T-helper 9 cell (primary cell): ENCODE measurements at places on chromosomes 4 and X.

- no peak for DNase-seq
Measured at GRCh38 chrX:153800177-153800722, 5.8 kb downstream of the SSR4 start.

DNA sequence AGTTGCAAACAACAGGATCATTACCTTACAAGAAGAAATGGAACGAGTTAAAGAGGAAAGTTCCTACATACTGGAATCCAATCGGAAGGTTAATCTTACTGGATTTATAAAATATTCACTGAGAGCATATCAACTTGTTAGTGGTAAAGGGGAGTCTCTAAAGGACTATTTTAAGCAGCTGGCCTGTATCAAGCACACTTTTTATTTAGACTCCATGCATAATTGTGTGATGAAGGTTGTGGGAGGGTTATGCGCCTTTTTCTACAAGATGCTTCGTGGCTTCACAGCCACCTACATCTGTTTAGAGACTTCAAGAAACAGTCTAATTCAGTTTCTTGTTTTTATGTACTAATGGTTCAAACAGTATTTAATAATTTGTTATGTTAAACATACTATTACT is 56.6 kb downstream of the GRSF1 start:
- DNase-seq, result no peak

GRCh38 chr4:38129460-38130227 is 169.4 kb downstream of the PTTG2 start:
- DNase-seq, result no peak

- no peak for DNase-seq
Measured at GRCh38 chr4:37976507-37976906, 16.3 kb downstream of the PTTG2 start.

GRCh38 chr4:168600796-168601583 is 104.1 kb downstream of the PALLD start:
- DNase-seq, result no peak

DNA sequence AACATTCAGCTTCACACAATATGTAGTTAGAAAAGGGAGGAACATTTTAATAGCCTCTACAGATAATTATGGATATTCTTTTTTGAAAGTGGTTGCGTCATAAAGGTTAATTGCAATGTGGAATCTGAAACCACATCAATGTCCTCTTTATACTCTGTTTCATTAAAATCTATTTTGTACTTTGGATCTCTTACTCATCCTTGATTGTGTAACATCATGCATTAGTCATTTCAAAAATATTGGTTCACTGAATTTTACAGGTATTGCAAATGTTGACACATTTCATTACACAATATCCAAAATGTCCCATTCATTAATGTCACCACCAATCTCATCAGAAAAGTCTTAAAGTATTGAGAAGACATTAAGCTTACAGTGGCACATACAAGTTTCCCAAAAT is 62.7 kb upstream of the USP9X start:
- no peak for DNase-seq

DNA sequence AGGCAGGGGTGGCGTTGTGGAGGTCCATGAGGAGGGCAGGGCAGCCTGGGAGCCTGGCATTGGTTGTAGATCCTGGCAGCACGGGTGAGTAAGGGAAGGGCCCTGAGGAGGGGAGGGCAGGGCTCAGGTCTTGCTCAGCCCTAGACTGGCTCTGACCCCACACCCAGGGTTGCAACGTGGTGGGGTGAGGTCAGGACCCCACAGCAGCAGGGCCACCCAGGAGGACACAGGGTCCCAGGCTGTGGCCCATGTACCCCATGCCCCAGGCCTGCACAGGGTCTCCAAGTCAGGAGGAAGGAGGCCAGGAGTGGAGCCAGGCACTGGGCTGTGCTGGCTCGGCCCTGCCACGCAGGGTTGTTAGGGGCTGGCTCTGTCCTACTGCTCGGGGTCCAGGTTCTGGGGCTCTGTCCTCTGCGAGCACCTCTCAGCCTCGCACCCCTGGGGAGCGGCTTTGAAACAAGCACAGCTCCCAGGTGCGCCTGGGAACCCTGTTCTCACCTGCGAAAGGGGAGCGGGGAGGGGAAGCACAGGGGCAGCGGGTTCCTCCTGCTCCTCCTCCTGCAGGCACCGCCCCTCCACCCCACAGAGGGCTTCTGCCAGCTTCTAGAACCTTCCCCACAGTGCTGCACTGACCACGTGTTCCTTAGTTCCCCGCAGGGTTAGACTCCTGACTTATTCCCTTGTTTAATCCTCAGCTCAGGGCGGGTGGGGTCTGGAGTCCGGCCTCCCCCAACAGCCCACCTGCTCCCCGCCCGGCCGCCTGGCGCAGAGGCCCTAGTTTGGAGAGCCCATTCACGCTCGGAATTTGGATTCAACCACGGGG is 20.4 kb downstream of the MSANTD1 start:
- no peak for DNase-seq

- DNase-seq, result no peak
Measured at GRCh38 chr4:11299016-11299415, 129.7 kb downstream of the HS3ST1 start.

GRCh38 chr4:3115637-3116270 is 41.3 kb downstream of the HTT start:
- DNase-seq, result no peak

GRCh38 chr4:141871086-141871770 is 234.8 kb downstream of the IL15 start:
- no peak for DNase-seq

- no peak for DNase-seq
Measured at GRCh38 chrX:51461053-51462044, 35.0 kb downstream of the NUDT11 start.

- no peak for DNase-seq
Measured at GRCh38 chrX:45760187-45760742, 559.6 kb upstream of the DIPK2B start.

DNA sequence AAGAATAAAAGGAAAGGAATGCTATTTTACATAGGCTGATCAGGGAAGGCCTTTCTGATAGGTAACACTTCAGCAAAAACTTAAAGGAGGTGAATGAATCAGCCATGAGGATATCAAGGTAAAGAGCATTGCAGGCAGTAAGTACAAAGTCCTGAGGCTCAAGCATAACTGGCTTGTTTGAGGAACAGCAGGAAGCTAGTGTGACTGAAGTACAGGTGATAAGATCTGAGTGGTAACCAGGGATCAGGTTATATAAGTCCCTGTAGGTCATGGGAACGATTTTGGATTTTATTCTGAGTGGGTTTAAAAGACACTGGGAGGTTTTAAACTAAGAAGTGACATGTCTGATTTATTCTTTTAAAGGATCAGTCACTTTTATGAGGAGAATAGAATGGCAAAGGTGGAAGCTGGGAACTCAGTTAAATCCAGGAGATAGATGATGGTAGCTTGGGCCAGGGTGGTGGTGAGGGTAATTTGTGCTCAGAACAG is 47.1 kb upstream of the THOC2 start:
- no peak for DNase-seq

DNA sequence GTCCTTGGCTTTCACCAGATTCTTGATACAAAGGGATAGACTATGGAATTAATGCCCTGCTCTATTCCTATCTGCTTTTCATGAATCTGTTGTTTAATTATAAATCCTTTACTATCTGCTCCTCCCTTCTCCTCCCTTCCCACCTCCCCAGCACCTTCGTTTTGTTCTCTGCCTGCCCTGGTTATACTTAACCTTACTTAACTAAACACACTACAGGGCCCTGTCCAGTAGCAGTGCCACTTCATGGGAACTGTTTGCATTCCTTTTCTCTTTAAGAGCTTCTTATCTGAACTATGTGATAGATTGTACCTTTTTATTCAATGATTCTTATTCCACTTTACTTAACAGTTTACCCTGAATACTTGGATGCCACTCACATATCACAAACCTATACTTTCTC is 830 bp downstream of the HOPX start:
- no peak for DNase-seq

- no peak for DNase-seq
Measured at GRCh38 chrX:110133735-110134370, 130.9 kb downstream of the TMEM164 start.

DNA sequence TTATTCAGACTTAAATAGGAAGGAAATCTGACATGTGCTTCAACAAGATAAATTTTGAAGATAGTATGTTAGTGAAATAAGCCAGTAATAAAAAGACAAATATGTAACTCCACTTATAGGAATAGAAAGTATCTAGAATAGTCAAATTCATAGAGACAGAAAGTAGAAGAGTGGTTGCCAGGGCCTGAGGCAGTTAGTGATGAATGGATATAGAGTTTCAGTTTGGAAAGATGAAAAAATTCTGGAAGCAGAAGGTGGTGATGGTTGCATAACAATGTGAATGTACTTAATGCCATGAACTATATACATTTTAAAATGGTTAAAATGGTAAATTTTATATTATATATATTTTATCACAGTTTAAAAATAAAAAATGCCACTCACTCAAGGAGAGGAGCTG is 54.3 kb downstream of the HAND2 start:
- DNase-seq, result no peak

- no peak for DNase-seq
Measured at GRCh38 chr4:18111081-18111480, 89.5 kb upstream of the LCORL start.

- DNase-seq, result no peak
Measured at GRCh38 chr4:55336138-55337034, 9.7 kb upstream of the SRD5A3 start.

DNA sequence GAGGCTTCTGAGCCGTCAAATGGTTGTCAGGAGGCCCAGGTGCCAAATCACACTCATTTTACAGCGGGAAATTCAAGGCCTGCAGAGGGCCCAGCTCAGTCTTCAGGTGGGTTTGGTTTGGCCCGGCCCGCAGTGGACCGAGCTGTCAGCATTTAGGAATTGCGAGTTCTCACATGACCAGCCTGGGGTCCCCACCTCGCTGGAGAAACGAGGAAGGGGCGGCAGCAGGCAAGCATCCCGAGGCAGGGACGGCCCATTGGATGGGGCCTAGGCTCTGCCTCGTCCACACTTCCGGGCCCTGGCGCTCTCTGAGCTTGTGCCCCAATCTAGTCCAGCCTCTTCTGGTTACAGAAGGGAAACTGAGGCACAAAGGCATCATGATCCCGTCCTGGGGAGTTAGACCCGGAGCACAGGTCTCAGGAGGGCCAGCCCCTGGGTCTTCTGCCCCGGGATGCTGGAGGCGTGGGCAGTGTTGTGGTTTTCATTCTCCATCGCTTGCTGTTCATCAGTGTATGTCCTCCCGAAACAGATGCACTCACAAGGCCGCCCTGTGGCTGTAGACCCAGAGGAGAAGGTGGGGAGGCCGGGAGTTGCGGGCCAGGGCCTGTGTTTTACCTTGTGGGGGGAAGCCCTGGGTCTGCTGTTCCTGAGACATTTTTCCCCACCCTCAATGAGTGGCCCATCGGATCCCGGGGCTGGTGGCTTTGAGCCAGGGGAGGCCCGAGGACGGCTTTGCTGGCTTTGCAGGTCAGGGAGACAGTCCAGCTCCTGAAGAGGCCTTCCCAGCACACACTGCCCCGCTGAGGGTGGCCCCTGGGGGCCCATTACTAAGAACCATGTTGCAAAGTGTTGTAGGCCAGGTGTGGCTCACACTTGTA is 8.9 kb downstream of the PSAPL1 start:
- DNase-seq, result no peak

DNA sequence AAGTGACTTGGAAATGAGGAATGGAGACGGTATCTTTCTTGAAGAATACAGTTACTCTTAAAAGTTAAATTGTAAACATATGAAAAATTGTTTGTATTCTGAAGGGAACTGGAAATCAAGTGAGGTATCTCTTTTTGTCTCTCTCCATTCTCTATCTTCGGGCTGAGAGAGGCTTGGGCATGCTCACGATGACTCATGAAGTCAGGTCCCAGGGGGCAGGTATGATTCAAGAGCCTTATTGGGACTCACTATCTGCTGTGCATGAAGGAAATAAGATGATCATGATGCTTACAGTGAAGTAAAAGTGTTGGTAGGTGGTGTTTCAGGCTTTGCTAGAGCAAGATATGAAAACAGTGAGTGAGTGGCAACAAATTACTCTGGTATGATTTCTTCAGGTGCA is 200.4 kb upstream of the PITX2 start:
- DNase-seq, result no peak
